ENCODE measurements at places on chromosomes 16 and 17.
A peak's percentile ranks its signal among the peaks of the same experiment; 100 is the strongest.

DNA sequence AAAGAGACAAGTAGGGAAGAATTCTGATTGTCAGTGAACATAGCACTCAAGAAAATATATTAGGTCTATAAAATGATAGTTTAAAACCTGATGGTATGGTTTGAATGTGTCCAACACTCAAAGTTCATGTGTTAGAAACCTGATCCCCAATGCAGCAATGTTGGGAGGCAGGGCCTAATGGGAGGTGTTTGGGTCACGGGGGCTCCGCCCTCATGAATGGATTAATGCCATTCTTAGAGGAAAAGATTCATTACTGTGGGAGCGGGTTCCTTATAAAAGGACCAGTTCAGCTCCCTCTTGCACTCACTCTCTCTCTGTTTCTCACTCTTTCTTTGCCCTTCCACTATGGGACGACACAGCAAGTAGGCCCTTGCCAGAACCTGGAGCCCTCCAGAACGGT is 41.5 kb upstream of the SLC47A1 start:
- no peak for DNase-seq

DNA sequence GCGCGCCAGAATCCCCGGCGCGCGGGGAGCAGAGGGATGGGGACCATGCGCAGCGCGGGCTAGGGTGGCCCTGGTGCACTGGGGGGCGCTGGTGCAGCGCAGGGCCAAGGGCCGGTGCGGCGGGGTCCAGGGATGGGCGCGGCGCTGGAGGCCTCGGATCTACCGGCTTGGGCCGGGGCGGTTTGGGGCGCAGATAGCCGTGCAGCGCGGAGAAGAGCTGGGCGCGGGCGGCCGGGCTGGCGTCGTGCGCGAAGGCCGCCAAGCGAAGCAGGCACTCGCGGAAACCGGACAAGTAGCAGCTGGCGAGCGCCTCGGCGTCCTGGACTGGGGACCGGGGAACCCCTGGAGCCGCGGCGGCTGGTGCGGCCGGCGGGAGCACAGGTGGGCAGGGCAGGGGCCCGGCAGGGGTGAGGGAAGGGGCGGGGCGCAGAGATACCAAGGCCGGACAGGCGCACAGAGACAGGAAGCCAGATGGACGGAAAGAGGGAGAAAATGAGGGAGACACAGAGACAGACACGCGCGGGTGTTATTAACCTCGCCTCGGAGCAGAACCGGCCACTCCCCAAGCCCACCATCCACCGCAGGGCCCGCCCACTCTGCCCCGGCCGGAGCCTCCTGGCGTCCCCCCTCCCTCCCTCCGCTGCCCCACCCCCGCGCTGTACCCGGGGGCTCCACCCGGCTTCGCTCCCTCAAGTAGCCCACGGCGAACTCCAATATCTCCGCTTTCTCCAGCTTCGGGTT is 2.1 kb downstream of the HES7 start:
- peak; percentile 69 for DNase-seq

GRCh38 chr16:85170066-85170491 is 57.8 kb upstream of the CIBAR2 start:
- DNase-seq = no peak

DNA sequence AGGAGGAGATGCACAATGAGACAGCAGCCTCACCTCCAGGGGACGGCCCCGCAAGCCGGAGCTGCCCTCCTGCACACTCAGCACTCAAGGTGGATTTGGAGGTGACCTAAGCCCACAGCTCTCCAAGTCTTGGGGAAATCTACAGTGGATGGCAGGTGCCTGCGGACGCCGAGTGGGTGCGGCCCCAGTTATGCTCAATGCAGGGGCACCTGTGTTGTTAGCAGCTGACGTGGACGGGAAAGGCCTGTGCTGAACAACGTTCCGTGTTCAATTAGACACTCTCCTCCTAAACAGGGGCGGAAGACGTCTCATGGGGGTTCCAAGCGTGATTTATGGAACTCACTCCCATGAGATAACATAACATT is 22.0 kb upstream of the METRNL start:
- no peak for DNase-seq

DNA sequence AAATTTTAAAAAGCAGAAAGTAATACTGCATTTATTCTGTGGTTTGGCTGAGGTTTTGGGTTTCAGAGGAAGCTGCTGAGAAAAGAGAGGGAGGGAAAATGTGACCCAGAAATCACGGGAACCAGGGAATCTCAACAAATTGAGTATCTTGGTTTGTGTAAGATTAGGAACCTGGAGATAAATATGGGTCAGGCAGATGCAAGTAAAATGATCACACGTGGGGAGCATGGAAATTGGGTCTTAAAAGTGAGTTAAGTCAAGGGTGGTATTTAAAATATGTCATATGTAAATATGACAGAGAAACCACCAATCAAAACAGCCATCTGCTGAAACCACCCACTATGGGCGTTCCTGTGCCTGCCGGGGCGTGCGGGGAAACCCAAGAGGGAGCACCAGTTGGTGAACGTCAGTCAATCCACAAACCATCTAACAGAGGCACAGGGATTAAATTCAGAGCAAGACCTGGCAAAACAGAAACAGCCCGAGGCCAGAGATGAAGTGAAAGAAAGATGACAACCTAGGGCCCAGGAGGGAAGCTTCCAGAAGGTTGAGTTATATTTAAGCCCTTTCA is 33.4 kb downstream of the CDH13 start:
- DNase-seq = no peak

- no peak for DNase-seq
Measured at GRCh38 chr17:18004345-18004744, 31.7 kb downstream of the DRC3 start.

DNA sequence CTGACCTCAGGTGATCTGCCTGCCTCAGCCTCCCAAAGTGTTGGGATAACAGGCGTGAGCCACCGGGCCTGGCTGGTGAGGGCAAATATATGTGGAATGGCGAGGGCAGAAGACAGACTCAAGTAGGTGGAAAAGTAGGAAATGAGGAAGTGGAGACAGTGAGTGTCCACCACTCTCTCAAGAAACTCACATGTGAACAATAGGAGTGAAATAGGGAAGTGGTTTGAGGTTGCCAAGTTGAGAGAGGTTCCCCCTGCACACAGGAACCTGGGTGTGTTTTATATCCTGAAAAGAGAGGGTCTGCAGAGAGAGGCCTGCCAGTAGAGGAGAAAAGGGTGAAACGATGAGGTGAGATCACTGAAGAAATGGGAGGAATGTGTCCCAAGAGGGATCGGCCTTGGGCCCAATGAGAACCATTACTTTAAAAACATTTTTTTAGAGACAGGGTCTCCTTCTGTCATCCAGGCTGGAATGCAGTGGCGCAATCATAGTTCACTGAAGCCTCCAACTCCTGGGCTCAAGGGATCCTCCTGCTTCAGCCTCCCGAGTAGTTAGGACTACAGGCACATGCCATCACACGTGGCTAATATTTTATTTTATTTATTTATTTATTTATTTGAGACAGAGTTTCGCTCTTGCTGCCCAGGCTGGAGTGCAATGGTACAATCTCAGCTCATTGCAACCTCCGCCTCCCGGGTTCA is 17.1 kb upstream of the CORO1A start:
- no peak for DNase-seq

- no peak for DNase-seq
Measured at GRCh38 chr17:45914047-45914717, 19.8 kb downstream of the MAPT start.

- no peak for DNase-seq
Measured at GRCh38 chr16:19696328-19696727, 21.7 kb downstream of the KNOP1 start.

- DNase-seq = no peak
Measured at GRCh38 chr16:62966626-62967025, 930.4 kb upstream of the CDH8 start.

DNA sequence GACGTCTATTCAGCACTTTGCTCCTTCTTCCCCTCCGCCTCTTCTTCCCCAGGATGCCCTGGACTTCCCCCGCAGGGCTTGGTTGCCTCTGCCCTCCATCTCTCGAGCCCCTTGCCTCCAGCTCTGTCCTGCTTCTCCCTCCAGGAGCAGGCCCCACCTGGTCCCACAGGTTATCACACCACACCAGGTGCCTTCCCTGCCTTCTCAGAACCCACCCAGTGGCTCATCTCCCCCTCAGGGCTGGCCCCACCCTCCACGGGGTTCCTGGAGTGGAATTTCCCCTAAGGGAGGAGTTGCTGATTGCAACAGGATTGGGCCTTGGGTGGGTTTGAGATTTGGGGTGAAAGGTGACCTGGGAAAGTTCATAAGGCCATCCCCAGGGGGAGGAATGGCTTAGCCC is 49.0 kb upstream of the TAC4 start:
- no peak for DNase-seq

DNA sequence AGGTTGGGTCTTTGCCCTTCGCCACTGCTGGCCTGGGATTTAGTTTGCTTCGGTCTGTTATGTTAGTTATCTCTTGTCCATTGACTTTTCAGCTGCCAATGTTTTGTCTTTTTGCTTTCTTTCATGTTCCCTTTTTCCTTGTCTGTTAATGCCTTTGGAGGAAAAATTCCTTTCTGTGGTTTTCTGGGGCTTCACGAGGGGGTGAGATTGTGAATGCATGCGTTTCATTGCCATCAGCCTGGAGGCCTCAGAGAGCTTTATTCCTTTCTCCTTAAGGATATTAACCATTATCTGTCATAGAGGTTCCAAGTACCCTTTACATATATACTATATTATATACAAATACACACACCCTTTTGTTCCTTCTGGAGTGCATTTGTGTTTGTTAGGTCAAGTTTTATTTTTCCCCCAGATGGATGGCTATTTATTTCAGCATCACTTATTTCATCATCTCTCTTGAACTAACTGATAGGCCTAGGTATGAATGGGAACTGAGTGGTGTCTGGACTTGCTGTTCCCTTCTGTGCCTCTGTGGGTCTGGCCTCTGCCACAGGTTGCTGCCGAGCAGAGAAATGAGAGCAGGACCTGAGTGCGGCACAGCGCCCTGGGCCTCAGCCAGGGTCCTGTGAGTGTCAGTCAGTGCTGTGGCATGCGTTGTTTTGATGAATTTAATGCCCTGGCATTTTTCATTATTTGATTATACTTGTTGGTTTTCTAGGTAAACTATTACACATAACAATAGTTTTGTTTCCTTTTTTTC is 193.4 kb downstream of the LGALS9B start:
- DNase-seq = no peak

DNA sequence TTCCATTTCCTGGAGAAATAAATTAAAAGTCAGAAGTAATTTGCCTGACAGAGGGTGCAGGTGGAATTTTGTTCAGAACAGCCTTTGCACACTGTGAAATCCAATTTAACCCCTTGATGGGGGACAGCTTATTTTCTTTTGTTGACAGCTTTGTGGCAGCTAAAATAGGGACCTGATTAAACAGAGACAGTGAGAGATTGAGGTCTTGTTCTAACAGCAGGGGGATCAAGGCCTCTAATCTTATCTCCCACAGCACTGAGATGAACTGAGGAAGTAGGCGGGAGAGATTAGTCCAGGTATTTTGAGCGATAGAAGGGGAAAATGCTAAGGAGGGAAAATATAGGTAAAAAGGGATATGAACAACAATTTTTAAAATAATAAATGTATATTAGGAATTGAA is 1491.4 kb upstream of the GOT2 start:
- no peak for DNase-seq

DNA sequence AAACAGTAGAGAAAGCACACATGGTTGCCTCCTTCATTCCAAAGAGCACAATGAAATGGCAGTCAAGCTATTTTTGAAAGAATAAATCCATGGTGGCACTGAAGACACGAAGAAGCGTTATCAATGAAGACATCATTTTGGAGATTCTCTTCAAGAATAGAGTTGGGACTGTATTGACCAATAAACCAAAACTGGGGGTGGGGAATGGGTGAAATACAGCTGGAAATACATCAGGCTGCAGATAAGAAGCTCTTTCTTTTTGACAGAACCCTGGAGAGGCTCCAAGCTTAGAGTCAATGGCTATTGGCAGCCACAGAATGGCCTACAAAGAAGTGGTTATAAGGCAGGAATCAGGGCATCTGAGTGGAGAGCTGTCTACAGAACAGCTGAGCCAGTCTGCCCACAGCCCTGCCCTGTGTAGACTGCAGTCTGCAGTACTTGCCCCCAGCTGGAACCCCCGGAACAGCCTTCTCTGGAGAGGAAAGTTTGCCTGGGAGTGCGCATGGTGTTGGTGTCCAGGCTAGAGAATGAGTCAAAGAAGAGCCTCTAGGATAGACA is 100.4 kb downstream of the STX8 start:
- DNase-seq = peak; percentile 16
